Peyer's patch (tissue), 4 donors: ENCODE measurements at places on chromosomes 3 and 15.

GRCh38 chr15:38231436-38231835, 21.2 kb upstream of the SPRED1 start:
- H3K36me3 ChIP-seq, result no peaks in the 10 kb centered on the region
- no peak overlapping the region for H3K4me3 ChIP-seq
- H3K27me3 ChIP-seq, result no peaks in the 10 kb centered on the region
- DNase-seq, result no peak
- no peak overlapping the region for H3K27ac ChIP-seq
- H3K4me1 ChIP-seq, result no peaks in the 10 kb centered on the region

GRCh38 chr15:26869628-26870027, 2.8 kb downstream of the GABRA5 start:
- no peak overlapping the region for H3K4me3 ChIP-seq
- DNase-seq, result no peak
- no peaks in the 10 kb centered on the region for H3K27me3 ChIP-seq
- no peaks in the 10 kb centered on the region for H3K36me3 ChIP-seq
- H3K4me1 ChIP-seq, result no peaks in the 10 kb centered on the region

DNA sequence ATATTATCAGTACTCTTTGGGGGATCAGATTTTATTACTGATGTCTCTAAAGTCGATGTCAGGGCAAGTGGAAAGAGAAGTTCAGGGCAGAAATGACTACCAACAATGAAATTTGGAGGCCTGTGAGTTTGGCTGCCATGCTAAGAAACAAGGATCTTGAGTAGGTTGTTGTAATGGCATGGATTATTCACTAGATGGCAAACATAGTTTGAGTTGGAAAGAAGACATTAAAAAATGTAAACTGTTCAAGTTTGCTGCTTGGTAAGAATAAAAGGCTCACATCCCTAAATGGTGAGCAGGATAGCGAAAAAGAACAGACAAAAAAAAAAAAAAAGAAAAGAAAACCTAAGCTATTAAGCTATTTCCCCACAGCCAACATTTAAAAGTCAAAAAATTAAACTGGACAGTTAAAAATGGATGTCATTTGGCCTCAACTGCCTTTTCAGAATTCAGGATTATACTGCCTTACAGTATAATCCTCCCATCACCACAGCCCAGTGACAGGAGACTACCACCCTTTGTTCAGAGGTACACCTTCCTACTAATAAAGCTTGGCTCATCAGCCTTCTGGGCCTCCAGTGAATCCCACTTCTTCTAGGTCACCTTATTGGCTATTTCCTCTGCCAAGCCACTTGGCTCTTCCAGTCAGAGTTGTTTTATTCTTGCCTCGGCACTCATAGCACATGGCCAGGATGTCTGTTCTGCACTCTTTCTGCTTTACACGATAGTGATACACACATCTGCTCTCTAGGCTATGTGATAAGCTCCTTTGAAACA, 163.7 kb downstream of the PLD1 start:
- no peak overlapping the region for H3K27ac ChIP-seq
- no peaks in the 10 kb centered on the region for H3K27me3 ChIP-seq
- H3K36me3 ChIP-seq, result peaks cover 23% of the 10 kb centered on the region
- no peak for DNase-seq

DNA sequence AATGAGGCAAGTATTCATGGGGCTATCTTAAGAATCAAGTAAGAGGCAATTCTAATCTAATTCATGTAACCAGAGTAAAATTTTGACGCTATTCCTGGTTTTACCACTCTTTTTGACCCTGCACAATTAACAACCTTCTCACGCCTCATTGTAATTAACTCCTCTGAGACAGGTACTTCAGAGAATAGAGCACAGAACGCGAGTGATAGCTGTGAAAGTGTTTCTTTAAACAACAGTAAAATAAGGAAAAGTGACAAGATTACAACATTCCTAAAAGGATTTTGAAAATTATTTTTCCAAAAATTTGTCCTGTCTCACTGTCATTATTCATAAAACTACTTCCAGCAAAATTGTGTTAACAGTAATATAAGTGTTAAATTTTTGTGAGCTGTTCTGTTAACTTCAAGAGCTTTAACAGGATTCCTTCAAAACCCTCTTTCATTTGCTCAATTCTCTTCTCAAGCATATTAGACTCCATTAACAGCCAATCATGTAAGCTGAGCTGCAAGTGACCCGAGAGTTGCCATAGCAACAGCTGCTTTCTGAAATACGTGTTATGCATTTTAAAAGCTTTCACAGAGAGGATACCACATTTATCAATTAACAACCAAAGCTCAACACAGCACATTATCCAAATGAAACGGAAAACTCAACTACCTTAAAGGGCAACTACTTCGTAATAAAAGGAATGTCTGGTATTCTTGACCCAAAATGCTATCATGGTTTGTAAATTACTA, 93.1 kb downstream of the STAG1 start:
- no peaks in the 10 kb centered on the region for H3K36me3 ChIP-seq
- no peak overlapping the region for H3K27ac ChIP-seq
- H3K4me3 ChIP-seq, result no peak overlapping the region
- no peaks in the 10 kb centered on the region for H3K4me1 ChIP-seq
- no peaks in the 10 kb centered on the region for H3K27me3 ChIP-seq

GRCh38 chr3:19811689-19812088, 122.3 kb downstream of the EFHB start:
- H3K4me3 ChIP-seq, result no peak overlapping the region
- no peak overlapping the region for H3K27ac ChIP-seq
- no peaks in the 10 kb centered on the region for H3K27me3 ChIP-seq
- no peak for DNase-seq

GRCh38 chr15:25903024-25903581, 40.0 kb upstream of the ATP10A start:
- no peak overlapping the region for H3K4me3 ChIP-seq
- no peaks in the 10 kb centered on the region for H3K36me3 ChIP-seq
- no peak for DNase-seq
- H3K27ac ChIP-seq, result no peak overlapping the region
- H3K27me3 ChIP-seq, result no peaks in the 10 kb centered on the region
